ENCODE measurements at places on chromosomes 11 and 22. TPM values are rescaled to one million over a fixed set of nuclear protein-coding genes. Genes with fewer than 3 reads are reported as not detected.

- no peak overlapping the region for H3K27ac ChIP-seq
- H3K4me1 ChIP-seq = peaks cover 23% of the 10 kb centered on the region
- no peak for DNase-seq
- H3K4me3 ChIP-seq = no peak overlapping the region
- H3K27me3 ChIP-seq = peaks cover 41% of the 10 kb centered on the region
Measured at GRCh38 chr11:124837491-124837856, 27.8 kb upstream of the ROBO3 start.

- H3K4me1 ChIP-seq = peaks cover 9% of the 10 kb centered on the region
- H3K27me3 ChIP-seq = no peaks in the 10 kb centered on the region
- no peak overlapping the region for H3K27ac ChIP-seq
- H3K36me3 ChIP-seq = no peaks in the 10 kb centered on the region
- DNase-seq = no peak
Measured at GRCh38 chr22:37267135-37267587, 15.1 kb upstream of the CYTH4 start.

DNA sequence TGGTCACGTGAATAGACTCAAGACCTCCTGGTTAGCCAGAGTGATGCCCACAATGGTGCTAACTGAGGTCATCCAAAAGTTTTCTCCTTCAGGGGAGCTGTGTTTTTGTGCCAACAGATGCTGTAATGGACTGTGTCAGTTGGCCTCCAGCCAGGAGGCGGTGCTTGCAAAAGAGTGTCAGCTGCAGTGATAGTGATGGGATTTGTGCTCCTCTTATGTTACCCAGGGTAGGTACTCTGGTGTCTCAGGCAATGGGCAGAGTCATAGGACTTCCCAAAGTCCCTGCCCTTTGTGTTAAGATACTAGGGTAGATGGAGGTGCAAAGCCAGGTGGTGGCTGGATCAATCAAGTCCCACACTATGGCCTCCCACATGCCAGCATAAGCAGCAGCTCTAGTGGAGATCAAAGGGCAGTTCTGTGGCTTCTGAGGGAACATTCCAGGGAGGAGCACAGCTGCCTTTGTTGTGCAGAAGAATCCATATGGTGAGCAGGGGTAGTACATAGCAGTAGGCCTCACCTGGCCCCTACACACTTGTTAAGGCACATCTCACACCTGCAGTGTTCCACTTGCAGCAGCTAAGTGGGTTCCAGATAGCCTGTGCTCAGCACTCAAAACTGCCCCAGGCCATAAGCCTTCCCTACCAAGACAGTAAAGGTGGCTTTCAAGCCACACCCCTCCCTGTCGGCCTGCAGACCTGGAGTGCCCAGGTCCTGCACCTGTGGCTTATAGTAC is 9.4 kb upstream of the FANCF start:
- DNase-seq = no peak
- H3K36me3 ChIP-seq = no peaks in the 10 kb centered on the region
- H3K4me1 ChIP-seq = no peaks in the 10 kb centered on the region
- H3K27me3 ChIP-seq = no peaks in the 10 kb centered on the region
- H3K4me3 ChIP-seq = no peak overlapping the region
- no peak overlapping the region for H3K27ac ChIP-seq

DNA sequence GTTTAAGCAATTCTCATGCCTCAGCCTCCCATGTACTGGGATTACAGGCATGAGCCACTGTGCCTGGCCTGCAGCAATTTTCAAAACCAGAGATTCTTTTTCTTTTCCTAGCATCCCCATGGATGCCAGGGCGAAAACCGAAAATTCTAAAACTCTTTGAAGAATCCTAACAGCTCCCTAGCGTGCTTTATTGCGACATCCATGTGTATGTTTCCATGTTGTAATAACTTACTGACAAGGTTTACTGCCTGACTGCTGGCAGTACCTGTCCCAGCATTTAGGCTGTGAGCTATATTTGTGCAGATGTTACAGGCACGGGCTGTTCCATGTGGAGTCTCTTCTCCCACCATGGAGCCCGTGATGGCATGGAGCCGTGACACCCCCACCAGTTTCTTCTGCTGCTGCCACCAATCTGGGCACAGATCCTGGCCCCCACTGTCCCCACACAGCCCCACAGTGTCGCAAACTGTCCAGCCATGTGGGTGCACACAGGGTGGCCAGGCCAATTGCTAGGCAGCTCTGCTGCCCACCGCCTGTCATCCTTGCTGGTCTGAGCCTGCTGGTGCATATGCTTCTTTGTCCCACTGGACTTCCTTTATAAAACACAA is 7.1 kb upstream of the TAB1 start:
- peaks cover 10% of the 10 kb centered on the region for H3K4me1 ChIP-seq
- no peak overlapping the region for H3K4me3 ChIP-seq
- H3K36me3 ChIP-seq = no peaks in the 10 kb centered on the region
- no peaks in the 10 kb centered on the region for H3K27me3 ChIP-seq

The NRIP3 gene
- 3.6 TPM for total RNA-seq

The TRIM6 gene
- 2.6 TPM for total RNA-seq

- H3K27ac ChIP-seq = peak overlapping the region; percentile 76
- peaks cover 77% of the 10 kb centered on the region for H3K4me1 ChIP-seq
- no peaks in the 10 kb centered on the region for H3K27me3 ChIP-seq
Measured at GRCh38 chr22:17945888-17946648, 78.3 kb downstream of the MICAL3 start.

The PTGDR2 gene
- total RNA-seq = 2.1 TPM
